ENCODE measurements at places on chromosomes 2 and 18.

GRCh38 chr2:31033032-31033431 lies 105.2 kb downstream of the GALNT14 start:
- no peak for DNase-seq

- DNase-seq = no peak
These were observed 100.3 kb upstream of the TMEM200C start for GRCh38 chr18:5995626-5996025.

GRCh38 chr2:217950401-217950871 lies 52.4 kb downstream of the TNS1 start:
- no peak for DNase-seq

DNA sequence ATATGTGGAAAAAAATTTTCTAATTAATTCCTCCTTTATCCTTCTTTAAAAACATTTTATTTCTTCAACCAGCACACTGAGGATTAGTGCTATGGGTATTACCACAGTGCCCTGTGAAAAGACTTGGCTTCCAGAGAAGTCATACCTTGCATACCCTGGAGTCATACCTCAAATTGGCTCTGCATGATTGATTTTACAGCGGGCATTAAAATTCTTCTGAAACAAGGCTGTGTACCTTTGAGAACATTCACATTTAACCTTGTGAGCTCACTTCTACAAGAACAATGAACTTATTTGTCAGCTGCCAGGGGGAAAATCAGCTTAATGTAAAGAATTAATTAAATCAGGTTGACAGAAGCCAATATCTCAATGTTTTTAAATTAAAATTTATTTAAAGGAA lies 44.6 kb downstream of the SLC35F5 start:
- DNase-seq = peak; percentile 39

DNA sequence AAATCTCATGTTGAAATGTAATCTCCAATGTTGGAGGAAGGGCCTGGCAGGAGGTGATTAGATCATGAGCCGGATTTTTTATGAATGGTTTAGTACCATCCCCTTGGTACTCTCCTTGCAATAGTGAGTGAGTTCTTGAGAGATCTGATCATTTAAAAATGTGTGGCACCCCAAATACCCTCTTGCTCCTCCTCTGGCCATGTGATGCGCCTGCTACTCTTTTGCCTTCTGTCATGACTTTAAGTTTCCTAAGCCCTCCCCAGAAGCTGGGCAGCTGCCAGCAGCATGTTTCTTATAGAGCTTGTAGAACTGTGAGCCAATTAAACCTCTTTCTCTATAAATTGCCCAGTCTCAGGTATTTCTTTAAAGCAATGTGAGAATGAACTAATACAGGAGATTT lies 72.6 kb upstream of the FIGN start:
- DNase-seq = no peak

GRCh38 chr2:190812506-190813294 lies 67.9 kb upstream of the GLS start:
- no peak for DNase-seq

DNA sequence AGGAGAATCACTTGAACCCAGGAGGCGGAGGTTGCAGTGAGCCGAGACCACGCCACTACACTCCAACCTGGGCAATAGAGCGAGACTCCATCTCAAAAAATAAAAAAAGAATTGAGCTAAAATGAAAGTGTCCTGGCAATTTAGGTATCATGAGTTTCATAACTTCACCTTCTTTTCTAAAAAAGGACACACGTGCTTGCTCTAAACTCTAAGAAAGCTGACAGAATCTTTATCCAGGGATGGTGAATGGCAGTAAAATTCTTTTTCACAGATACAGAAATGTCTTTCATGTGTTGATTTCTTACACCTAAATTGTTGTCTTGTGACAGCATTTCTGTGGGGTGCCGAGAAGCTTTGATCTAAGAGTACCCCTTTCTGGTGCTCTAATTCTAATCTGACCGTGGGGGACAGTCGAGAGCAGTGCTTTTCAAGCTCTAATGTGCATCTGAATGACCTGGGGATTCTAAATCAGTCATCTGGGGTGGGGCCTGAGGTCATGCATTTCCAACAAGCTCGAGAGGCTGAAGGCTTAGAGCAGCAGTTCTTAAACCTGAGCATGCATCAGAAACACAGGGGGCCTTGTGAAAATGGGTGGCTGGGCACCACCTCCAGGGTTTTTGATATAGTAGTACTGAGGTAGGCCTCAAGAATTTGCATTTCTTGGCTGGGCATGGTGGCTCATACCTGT lies 42.1 kb upstream of the REL start:
- DNase-seq = no peak

GRCh38 chr2:201269764-201270163 lies 9.4 kb downstream of the CASP8 start:
- no peak for DNase-seq

GRCh38 chr2:188193230-188193629 lies 98.4 kb upstream of the GULP1 start:
- DNase-seq = no peak

DNA sequence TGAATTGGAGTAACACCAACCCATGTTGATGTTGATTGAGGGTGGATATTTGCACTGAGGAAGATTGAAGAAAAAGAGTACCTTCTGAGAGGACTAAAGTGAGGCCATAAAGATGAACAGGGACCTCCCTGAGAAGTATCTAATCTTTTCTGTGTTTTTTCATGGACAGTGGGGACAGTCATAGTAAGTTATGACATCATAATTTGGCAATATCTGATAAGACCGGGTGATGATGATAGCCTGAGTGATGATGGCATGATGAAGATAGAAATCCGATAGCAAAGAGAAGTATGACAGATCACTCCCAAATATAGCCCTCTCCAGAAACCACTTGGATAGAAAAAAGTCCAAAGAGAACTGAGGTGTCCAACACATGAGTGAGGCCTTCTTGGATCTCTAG lies 2.2 kb upstream of the ATP5MC3 start:
- DNase-seq = no peak

DNA sequence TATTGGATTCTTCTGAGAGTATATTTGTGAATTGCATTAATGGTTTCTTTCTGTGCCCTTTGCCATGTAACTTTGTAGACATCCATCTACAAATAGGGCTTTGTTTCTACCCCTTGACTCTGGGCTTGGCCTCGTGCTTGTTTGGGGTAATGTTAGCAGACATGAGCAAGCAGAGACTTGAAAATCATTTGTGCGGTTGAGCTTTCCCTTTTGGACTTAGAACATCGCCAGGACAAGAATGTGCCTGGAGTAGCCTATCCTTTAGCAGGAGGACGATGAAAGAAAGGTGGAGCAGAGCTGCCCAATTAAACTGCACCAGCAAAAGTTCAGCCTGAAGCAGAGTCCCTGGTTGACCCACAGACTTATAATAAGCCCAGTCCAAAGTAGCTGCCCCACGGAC lies 785.9 kb downstream of the EPHA4 start:
- DNase-seq = no peak

- DNase-seq = no peak
These were observed 12.5 kb downstream of the TTLL4 start for GRCh38 chr2:218722876-218723785.

GRCh38 chr18:61333746-61334490 lies 688 bp downstream of the CDH20 start:
- peak; percentile 80 for DNase-seq

DNA sequence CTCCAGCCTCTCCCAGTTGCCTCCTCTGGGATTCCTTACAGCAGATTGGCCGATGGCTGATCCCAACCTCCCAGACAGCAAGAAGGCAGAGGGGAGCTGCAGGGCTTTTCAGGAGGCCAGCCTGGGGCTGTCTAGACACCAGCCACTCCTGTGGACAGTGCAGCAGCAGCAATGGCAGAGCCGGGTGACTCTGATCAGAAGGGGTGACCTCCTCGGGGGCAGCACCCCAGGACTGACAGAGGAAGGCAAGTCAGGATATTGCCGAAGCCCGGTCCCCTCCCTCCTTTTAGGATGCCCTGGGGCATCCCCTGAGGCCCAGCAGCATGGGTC lies 84.5 kb downstream of the INHBB start:
- peak; percentile 48 for DNase-seq

- DNase-seq = no peak
These were observed 9.3 kb downstream of the NCK2 start for GRCh38 chr2:105754011-105754410.

DNA sequence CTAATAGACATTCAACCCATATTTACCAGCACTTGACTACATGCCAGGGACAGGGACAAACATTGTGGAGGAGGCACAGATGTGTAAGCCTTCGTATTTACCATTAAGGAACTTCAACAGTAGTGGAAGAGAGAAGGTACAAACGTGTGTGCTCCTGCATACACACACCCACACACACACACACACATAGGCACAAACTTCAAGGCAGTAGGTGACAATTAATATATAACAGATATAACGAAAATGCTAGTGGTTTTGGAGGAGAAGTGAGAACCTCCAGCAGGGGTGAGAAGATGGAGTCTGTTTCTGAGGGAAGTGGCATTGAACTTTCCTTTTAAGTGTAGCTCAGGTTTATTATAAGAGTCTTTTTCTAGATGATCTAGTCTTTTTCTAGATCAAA lies 231.1 kb downstream of the SETBP1 start:
- no peak for DNase-seq

All from eye (tissue), 1 donor.